Cardiac muscle cell (in vitro differentiated cells and primary cell): ENCODE measurements at places on chromosomes 2 and 18.

- H3K27me3 ChIP-seq = no peaks in the 10 kb centered on the region
- no peak for DNase-seq
- peaks cover 41% of the 10 kb centered on the region for H3K4me1 ChIP-seq
- no peaks in the 10 kb centered on the region for H3K36me3 ChIP-seq
- peak overlapping the region; percentile 17 for H3K27ac ChIP-seq
These were observed 37.6 kb downstream of the MAP4K4 start for GRCh38 chr2:101735166-101735533.

GRCh38 chr2:77054938-77055337, 467.2 kb downstream of the LRRTM4 start:
- no peak overlapping the region for H3K4me3 ChIP-seq
- H3K36me3 ChIP-seq = no peaks in the 10 kb centered on the region
- DNase-seq = peak; percentile 56
- H3K4me1 ChIP-seq = no peaks in the 10 kb centered on the region
- no peaks in the 10 kb centered on the region for H3K27me3 ChIP-seq
- H3K27ac ChIP-seq = no peak overlapping the region

GRCh38 chr2:98730053-98730706, 752 bp downstream of the MGAT4A start:
- no peaks in the 10 kb centered on the region for H3K36me3 ChIP-seq
- H3K27me3 ChIP-seq = peaks cover 40% of the 10 kb centered on the region
- no peak for DNase-seq
- H3K27ac ChIP-seq = no peak overlapping the region
- no peaks in the 10 kb centered on the region for H3K4me1 ChIP-seq

GRCh38 chr2:11591091-11591490, 57.2 kb downstream of the GREB1 start:
- H3K4me1 ChIP-seq = no peaks in the 10 kb centered on the region
- no peak for DNase-seq
- H3K4me3 ChIP-seq = no peak overlapping the region
- no peaks in the 10 kb centered on the region for H3K27me3 ChIP-seq

- H3K27ac ChIP-seq = no peak overlapping the region
- no peaks in the 10 kb centered on the region for H3K4me1 ChIP-seq
- H3K4me3 ChIP-seq = no peak overlapping the region
These were observed 62.5 kb upstream of the ACAA2 start for GRCh38 chr18:49875783-49876182.

DNA sequence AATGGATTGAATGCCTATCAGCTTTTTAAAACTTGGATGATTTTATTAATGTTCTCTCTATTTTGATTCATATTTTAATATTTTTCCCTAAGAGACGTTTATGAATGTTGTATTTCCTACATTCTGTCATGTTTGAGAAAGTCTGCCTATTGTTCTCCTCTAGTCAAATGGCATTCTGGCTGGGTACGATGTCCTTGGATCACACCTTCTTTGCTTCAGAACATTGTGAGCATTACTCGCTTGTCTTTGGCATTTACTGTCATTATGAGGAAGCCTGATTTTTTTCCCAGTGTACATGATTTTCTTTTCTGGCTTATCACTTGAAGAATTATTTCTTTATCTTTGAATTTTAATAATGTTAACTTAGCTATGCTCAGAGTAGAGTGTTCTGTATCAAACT, 78.4 kb downstream of the CDC42EP3 start:
- no peaks in the 10 kb centered on the region for H3K27me3 ChIP-seq
- H3K4me1 ChIP-seq = no peaks in the 10 kb centered on the region
- DNase-seq = no peak
- no peak overlapping the region for H3K27ac ChIP-seq

DNA sequence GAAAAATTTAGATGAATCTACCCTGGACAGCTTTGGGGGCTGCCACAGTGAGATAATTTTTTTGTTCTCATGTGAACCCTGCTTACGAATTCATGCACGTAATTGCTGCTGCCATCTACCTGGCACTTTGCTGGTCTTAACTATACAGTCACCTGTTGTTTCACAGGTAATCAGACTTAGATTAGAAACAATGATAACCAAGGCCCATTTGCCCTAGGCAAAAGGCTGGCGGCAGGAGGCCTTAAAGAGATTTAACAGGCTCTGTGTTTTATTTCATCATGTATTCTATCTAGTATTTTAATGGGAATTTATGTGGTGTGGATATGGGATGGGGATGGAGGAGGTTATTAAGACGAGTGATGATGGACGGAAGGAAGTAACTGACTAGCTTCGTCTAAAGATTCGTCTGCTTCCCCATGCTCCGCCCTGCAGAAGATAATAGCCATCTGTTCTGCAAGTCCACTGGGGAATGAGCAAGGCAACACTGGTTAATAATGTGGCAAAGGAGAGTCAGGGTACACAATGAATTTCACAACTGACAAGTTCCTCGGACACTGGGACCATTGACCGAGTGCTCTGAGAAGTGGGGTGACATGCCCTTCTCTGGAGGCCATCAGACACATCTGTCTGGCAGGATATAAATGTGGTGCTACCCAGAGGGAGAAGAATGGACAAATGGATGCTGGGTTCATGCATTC, 291.8 kb upstream of the TNP1 start:
- no peaks in the 10 kb centered on the region for H3K27me3 ChIP-seq
- no peak for DNase-seq
- no peaks in the 10 kb centered on the region for H3K36me3 ChIP-seq
- H3K27ac ChIP-seq = no peak overlapping the region

DNA sequence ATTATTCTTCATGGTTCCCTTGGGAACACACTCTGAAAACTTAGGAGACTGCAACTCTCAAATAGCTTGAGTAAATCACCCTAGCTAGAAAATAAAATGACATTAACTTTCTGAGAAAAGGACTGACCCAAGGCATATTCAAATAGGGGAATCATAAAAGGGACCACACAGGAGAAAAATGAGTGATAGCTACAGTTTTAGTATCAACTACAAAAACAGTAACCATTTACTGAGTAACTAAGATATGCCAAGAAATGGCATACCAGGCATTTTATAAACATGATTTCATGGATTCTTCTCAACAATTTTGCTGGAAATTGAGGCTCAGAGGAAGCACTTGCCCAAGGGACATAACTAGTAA, 84.5 kb downstream of the AFF3 start:
- H3K4me3 ChIP-seq = no peak overlapping the region
- H3K27ac ChIP-seq = no peak overlapping the region
- no peaks in the 10 kb centered on the region for H3K36me3 ChIP-seq
- no peaks in the 10 kb centered on the region for H3K27me3 ChIP-seq

DNA sequence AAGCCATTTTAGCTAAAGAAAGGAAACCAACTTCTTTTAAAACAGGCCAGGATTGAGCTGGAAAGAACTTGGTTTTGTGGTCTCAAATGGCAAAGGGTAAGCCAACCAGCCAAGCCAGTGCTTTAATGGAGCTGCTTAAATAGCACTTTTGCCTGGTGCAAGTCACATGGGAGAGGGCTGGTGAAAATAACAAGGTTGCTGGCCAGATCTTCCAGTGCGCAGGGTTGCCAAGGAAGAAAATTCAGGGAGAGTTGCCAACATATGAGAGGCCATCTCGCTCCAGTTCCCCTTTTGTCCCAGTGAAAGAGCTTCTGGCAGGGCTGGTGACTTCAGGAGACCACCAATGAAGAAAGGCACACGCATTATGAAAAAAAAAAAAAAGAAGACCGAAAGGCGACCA, 57.3 kb downstream of the IRS1 start:
- peak; percentile 33 for DNase-seq
- no peaks in the 10 kb centered on the region for H3K27me3 ChIP-seq
- H3K36me3 ChIP-seq = no peaks in the 10 kb centered on the region
- no peak overlapping the region for H3K27ac ChIP-seq
- H3K4me3 ChIP-seq = no peak overlapping the region
- peaks cover 10% of the 10 kb centered on the region for H3K4me1 ChIP-seq

DNA sequence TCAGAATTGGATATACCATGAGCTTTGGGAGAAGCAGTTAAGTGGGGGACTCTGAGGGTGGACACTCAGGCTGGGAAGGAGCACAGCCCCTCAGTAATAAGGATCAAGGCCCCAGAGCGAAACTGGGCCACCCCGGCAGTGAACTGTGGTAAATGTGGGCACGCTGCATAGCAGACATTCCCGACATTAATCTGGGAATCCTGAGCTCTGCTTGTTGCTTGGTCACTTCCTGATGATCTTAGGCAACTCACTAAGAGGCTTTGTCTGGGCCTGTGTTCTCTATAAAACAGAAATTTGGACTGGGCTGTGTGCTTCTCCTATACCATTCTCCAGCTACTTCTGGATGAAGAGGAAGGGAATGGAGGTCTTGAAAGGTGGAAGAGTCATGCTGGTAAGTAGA, 4.8 kb downstream of the TGFBRAP1 start:
- DNase-seq = no peak
- H3K27ac ChIP-seq = no peak overlapping the region
- no peaks in the 10 kb centered on the region for H3K36me3 ChIP-seq
- no peaks in the 10 kb centered on the region for H3K4me1 ChIP-seq
- H3K27me3 ChIP-seq = no peaks in the 10 kb centered on the region

DNA sequence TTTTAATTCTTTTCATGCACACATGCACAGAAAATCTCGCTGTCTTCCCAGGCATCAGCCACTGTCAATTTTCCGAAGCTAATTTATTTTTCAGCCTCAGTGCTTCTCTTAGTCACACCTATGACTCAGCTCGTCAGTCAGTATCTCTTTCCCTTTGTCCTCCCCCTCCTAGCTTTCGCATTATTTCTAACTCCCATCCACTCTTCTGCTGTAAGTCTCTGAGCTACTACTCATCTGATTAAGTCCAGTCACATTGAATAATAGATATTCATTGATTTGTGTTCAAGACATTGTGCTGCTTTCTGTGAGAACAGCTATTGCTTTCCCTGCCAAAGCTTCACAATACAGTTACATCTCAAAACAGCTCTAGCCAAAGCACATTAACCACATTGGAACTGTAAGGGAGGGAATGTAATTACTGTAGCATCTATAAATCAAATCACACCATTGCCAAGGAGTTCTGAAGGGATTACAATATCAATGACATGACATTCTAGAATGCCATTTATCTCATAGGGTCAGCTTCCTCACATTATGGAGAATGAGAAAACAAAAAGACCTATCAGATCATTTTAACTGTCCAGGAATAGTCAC, 89.4 kb downstream of the SCN3A start:
- no peak for DNase-seq
- H3K4me1 ChIP-seq = peaks cover 11% of the 10 kb centered on the region
- no peak overlapping the region for H3K4me3 ChIP-seq
- H3K36me3 ChIP-seq = no peaks in the 10 kb centered on the region
- H3K27me3 ChIP-seq = no peaks in the 10 kb centered on the region
- no peak overlapping the region for H3K27ac ChIP-seq

DNA sequence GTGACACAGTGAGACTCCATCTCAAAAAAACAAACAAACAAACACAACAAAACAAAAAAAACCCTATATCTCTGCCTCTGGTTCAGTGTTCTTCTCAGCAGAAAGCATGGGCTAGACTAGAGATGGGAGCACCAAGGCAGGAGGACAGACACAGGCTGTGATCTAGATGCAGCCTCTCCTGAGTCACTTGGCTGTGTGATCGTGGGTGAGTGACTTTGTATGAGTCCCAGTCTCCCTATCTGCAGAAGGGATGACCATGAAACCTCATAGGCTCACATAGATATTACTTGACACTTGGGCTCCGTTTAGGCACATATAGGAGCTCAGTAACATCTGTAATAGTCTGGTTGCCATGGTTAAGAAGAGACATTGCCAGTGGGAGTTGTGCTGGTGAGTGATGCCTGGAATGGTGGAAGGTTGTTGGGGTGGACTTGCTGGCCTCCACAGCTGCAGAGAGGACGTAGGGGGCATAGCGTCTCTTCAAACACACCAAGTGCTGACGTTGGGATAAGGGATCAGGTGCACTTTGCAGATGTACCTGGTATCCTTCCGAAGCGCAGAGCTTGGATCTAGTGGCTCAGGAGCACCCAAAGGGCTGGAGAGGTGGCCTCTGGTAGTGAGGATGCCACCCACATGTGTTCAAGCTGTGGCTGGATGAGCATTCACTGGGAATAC, 318.9 kb upstream of the HS6ST1 start:
- no peak overlapping the region for H3K4me3 ChIP-seq
- no peak for DNase-seq
- no peaks in the 10 kb centered on the region for H3K36me3 ChIP-seq
- no peak overlapping the region for H3K27ac ChIP-seq
- no peaks in the 10 kb centered on the region for H3K4me1 ChIP-seq

- H3K4me1 ChIP-seq = no peaks in the 10 kb centered on the region
- DNase-seq = peak; percentile 15
- H3K36me3 ChIP-seq = no peaks in the 10 kb centered on the region
- no peak overlapping the region for H3K4me3 ChIP-seq
These were observed 38.7 kb upstream of the ANXA4 start for GRCh38 chr2:69703189-69703588.

DNA sequence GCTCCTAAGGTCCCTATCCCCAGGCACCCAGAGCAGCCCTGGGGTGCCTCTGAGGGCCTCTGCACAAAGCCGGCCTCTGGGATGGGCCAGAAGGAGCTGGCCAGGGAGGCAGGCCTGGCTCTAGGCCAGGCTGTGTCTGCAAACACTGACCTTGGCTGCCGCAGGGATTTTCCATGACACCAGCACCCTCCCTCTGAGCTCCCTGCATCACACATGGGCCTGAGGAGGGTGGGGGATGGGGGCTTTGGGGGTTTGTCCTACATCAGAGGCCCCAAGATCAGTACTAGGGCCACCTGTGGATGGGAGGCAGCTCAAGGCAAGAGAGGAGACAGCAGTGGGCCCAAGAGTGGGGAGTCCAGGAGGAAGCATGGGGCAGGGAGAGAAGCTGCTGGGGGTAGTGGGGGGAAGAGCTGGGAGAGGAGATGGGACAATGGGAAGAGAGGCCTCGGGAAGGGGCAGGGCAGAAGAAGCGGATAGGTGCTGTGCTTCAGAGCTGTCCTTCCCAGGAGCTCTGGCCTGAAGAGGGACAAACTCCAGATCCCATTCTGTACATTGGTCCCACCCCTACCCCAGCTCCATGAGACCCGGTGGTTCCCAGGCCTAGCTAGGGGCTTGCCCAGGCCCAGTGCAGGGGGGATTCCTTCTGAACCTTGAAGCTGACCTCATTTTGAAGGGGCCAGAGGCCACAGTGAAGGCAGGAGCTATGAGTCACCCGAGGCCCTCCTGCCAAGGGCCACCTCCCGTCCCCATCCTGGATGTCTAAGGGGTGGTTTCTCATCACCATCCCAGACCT, 28.0 kb downstream of the KCNK3 start:
- peak; percentile 83 for DNase-seq
- H3K4me3 ChIP-seq = no peak overlapping the region
- H3K36me3 ChIP-seq = no peaks in the 10 kb centered on the region
- no peaks in the 10 kb centered on the region for H3K27me3 ChIP-seq
- H3K27ac ChIP-seq = peak overlapping the region; percentile 49

DNA sequence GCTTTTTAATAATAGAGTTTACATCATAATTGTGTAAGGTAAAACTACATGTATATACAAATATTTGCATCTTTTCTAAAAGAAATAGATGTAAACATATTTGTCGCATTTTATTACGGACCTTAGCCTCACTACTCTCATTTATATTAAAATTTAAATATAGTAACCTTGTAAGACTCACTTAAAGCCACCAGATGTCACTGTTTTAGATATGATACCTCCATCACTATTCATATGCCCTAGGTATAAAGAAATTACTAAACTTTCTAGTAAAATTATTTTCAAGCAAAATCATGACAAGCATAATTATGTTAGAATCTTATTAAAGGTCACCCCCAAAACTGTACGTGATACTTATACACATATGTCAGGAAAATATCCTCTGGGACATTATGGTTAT, 674.3 kb upstream of the REG3G start:
- DNase-seq = peak; percentile 21
- H3K27ac ChIP-seq = no peak overlapping the region
- H3K36me3 ChIP-seq = no peaks in the 10 kb centered on the region
- no peak overlapping the region for H3K4me3 ChIP-seq
- no peaks in the 10 kb centered on the region for H3K27me3 ChIP-seq
